ENCODE measurements at places on chromosomes 16 and 17.

DNA sequence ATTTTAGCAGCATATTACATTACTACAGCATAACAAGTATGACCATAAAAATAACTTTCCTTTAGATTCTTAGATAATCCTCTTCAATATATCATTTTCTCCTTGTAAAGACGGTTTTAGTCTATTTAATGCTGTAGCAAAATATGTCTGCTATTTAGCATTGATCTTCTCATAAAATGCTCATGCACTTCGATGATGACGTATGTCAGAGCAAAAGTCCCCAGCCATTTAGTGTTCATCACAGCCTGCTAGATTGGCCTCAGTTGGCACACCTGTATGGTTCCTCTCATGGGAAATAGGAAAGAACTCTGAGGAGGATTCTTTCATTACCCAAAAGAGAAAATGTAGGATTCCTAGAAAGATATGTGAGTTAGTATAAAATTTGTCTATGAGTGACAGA is 232.2 kb downstream of the MAP2K6 start:
- DNase-seq = no peak

GRCh38 chr17:76529224-76530094 is 8.1 kb downstream of the CYGB start:
- DNase-seq = no peak

- no peak for DNase-seq
Observed at GRCh38 chr17:51703361-51704341, 443.3 kb downstream of the UTP18 start.

DNA sequence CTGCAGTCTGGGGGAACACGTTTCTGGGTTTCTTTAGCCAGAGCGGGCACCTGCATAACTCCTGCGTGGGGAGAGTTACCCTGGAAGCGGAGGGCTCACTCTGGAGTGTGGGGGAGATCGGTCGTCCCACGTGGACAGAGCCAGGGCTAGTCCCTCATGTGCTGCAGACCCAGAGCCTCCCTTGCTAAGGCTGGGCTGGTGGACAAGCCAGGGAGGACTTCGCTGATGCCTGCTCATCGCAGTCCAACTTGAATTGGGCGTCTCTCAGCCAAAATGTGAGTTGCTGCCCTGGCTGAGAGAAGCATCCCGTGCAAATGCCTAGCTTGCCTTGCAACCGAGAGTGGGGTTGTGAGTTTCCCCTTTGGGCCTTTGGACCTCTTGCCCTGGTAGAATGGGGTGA is 986 bp downstream of the CRISPLD2 start:
- no peak for DNase-seq

- DNase-seq = no peak
Observed at GRCh38 chr16:12082226-12082887, 105.8 kb downstream of the SNX29 start.

- DNase-seq = peak; percentile 51
Observed at GRCh38 chr17:4364622-4365041, 1.8 kb downstream of the UBE2G1 start.

DNA sequence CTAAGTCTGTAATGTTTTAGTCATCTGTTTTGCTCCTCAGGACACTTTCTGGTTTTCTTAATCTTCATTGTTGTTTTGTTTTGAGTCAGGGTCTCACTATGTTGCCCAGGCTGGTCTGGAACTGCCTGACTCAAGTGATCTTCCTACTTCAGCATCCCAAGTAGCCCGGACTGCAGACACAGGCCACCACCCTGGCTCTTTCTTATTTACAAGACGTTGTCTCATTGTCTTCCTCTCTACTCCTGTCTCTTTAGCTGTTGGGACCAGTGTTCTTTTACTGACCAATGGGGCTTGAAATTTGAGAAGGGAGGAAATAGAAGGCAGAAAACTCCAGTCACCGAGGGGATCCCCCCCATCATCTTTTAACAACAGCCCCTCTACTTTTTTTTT is 1.2 kb downstream of the SCPEP1 start:
- no peak for DNase-seq
